ENCODE measurements at places on chromosomes 3 and 15.

DNA sequence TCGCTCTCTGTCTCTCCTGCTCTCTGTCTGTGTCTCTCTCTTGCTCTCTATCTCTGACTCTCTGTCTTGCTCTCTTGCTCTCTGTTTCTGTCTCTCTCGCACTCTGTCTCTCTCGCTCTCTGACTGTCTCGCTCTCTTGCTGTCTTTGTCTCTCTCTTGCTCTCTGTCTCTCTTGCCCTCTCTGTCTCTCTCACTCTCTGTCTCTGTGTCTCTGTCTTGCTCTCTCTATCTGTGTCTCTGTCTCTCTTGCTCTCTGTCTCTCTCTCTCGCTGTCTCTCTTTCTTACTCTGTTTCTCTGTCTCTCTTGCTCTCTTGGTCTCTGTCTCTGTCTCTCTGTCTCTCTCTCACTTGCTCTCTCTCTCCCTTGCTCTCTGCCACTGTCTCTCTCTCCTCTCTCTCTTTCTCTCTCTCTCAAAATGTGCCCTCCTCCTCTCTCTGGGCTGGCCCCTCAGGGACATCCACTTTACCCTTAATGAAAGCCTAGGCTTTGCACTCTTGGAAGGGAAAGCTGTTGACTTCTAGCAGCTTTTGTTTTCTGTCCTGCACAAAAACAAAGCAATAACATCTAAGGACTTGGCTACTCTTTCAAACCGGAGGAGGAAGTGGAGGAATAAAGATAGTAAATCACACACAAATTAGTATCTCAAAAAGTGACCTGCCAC lies 73.9 kb upstream of the NR2E3 start:
- DNase-seq: no peak

GRCh38 chr3:77042343-77042742 lies 2.4 kb downstream of the ROBO2 start:
- DNase-seq: no peak

DNA sequence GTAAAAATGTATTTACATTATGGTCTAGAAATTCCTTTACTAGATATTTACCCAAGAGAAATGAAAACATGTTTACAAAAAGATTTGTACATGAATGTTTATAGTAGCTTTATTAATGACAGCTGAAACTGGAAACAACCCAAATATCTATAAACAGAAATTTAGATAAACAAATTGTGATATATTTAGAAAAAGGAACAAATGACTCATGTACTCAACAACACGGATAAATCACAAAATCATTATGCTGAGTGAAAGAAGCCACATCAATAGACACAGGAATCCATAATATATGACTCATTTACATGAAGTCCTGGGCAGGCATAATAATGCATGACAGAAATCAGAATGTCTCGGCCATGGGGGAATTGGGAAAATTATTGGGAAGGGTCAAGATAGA lies 1020.2 kb downstream of the SQOR start:
- peak; percentile 12 for DNase-seq

- DNase-seq: no peak
These were observed 40.7 kb downstream of the B3GALNT1 start for GRCh38 chr3:161064413-161064812.

DNA sequence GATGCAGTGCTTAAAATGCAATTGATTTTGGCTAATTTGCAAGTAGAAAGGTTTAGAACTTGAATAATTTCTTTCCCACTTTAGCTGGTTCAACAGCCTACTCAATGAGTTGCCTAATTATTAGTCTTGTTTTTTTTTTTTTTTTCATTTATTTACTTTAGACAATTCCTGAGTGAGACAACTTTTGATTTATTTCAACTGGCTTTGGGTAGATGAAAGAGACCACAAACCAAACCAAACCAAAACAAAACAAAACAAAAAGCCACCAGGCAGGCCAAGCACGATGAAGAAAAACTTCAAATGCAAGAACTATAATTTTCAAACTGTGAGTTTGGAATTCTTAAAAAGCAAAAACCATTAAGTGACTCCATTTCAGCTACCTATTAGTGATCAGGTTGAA lies 469.9 kb downstream of the GBE1 start:
- no peak for DNase-seq

GRCh38 chr15:73345658-73346057 lies 23.1 kb downstream of the HCN4 start:
- no peak for DNase-seq

DNA sequence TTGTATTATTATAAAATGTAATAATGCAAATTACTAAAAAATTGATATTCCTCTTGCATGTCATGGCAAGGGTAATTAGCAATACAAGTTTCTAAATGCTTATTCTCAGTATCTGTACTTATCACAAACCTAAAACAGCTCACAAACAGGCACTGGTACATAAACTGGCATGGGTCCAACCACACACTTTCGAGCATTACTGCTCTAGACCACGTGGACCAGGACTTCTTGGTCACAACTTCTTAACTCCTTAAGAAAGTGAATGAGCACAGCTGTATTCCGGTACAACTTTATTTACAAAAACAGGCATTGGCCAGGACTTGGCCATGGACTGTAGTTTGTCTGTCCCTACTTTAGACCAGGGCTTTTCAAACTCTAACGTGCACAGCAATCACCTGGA lies 173.3 kb downstream of the SUCLG2 start:
- DNase-seq: no peak

DNA sequence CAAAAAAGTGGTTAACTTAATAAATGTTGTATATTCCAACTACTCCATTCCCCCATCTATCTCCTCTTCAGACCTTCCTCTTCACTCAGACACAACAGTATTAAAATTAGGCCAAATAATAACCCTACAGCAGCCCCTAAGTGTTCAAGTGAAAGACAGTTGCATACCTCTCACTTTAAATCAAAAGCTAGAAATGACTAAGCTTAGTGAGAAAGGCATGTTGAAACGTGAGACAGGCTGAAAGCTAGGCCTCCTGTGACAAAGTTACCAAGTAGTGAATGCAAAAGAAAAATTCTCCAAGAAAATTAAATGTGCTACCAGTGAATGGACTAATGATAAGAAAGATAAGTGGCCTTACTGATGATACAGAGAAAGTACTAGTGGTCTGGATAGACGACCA lies 71.7 kb downstream of the ANKRD28 start:
- peak; percentile 72 for DNase-seq

- no peak for DNase-seq
These were observed 8.5 kb downstream of the CCDC9B start for GRCh38 chr15:40332113-40332781.

DNA sequence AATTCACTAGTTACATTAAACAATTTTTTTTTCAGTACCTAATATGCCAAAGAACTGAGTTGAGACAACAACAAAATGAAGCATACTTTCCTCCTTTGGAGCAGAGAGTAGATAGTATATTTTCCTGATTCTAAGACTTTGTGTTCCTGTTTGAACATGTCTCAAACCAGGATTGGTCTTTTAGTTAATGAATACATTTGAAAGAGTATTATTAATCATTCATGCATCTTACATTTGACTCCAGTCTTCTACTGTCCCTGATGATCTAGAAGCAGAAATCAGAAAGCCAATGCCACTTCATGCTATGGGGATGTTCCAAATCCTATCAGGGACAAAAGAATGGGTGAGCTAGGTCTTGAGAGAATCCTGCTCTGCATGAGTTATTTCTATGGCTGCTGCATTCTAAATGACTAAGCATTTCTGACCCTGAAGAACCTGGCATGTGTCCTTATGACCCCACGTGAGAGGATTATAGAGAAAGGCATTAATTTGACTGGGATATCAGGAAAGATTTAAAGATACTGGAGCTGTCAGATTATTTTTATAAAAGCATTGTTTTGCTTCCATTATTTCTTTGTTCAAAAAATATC lies 32.9 kb upstream of the MBNL1 start:
- DNase-seq: peak; percentile 66

DNA sequence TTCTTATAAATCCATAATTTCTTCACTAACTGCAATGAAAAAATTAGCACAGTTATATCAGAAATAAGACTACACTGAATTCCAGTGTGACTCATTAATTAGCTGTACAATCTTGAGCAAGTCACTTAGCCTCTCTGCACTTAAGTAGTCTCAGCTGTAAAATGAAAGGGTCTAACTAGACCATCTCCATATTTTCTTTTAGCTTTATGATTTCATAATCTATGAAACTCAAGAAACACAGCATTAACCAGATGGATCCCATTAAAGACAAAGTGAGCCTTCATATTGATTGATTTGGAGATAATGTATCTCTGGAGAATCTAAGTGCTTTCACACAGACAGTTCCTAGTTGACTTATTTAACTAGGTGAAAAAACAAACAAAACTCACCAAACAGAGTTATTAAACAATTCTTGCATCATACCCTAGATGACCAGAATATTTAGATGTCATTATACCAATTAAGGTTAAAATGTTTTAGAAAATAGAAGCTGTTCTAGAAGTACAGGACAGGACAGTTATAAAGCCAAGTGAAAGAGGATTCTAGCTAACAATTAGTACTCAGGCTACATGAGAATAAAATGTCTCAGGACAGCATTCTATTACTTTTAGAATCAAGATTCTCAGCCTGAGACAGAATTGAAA lies 11.2 kb downstream of the CSNK1G1 start:
- peak; percentile 67 for DNase-seq

DNA sequence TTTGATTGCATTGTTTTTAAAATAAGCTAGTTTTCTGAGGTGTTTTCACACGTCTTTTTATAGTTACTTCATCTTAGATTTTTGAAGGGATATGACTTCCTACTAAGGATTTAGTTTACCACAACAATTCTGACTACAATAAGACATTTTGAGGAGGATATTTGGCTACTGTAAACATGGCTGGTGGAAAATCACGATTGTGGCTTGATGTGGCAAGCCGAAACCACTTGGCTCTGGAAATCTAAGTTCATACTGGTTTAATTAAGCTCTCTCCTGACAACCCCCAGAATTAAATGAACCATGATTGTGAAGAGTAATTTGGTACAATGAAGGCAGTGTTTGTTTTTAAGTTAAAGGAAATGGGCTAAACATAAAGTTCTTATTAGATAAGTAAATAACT lies 30.8 kb downstream of the ST3GAL6 start:
- no peak for DNase-seq

DNA sequence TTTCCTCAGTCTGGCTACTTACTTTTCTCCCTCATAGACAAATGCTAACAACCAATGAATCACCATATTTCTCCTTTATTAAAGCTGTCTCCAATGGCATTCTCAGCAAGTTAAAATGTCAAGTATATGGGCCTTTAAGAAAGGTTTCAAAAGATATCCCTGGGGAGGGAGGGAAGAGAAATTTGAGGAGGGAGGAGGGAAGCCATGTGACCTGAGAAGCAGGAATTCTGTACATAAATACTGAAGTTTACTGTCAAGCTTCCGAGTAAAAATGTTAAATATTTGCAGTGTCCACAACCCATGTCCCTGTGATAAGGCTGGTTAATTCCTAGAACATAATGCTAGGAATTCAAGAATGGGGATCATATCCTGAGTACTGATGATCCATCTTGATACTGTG lies 175.9 kb downstream of the CNTN4 start:
- DNase-seq: no peak

GRCh38 chr15:28977377-28978010 lies 91.7 kb downstream of the APBA2 start:
- DNase-seq: peak; percentile 96

DNA sequence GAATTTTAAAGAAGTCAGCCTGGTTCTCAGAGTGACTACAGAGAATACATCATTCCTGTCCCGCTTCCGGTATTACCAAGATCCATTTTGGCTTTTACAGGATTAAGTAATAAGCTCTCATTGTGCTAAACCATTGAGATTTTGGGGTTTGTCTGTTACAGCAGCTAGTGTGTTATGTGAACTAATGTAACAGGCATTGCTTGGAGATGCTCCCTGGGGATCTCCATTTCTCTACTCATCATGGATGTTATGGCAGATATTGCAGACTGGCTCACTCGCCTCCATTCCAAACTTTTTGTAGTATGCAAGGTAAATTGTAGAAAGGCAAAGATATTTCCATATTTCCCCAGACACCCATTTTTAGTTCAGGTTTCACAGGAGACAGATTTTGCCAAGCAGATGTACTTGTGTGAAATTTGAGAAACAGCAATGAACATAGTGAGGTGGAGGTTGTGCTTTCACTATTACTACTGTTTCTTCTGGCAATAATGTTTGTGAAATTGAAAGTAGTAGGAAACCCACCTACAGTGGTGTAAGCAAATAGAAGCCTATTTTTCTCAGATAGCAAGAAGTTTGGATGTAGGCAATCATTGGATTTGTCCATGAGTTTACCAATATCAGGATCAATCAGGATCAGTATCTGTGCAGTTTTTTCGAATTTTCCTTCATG lies 177.1 kb upstream of the GALNT15 start:
- no peak for DNase-seq

DNA sequence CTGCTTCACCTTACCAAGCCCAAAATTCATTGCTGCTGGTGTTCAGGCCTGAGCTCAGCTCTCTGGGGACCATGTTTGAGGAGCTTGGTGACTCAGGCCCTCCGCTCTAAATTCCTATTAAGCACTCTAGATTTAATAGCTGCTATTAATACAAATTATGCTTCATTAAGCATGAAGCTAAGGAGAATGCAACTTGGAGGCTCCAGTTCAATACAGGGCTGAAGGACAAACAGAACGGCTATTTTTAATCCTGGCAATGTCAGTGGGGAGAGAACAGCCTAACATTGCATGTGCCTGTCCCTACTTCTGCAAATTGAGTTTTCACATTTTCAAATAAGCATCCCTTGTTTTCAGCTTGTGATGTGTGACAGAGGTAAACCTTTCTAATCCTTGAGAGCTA lies 80.1 kb upstream of the TRIM42 start:
- DNase-seq: no peak

DNA sequence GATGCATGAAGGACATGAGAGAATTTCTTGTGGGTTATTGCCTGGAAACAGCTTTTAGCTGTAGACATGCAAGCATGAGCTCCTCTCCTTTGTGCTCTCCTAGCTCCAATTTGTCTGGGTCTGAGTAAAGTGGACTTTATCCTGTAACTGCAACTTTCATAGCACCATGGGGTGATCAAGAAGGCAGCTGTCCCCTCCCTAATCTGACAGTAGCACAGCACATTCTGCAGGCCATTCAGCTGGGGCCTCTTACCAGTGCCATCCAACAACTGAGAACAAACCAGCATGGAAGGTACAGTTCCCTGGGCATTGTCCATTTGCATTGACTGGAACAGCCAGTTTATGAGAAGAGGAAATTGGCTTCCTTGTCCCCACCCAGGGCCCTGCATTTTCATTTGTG lies 7.7 kb upstream of the RAB27A start:
- no peak for DNase-seq

GRCh38 chr3:24185738-24186384 lies 240.8 kb downstream of the NR1D2 start:
- DNase-seq: peak; percentile 68

DNA sequence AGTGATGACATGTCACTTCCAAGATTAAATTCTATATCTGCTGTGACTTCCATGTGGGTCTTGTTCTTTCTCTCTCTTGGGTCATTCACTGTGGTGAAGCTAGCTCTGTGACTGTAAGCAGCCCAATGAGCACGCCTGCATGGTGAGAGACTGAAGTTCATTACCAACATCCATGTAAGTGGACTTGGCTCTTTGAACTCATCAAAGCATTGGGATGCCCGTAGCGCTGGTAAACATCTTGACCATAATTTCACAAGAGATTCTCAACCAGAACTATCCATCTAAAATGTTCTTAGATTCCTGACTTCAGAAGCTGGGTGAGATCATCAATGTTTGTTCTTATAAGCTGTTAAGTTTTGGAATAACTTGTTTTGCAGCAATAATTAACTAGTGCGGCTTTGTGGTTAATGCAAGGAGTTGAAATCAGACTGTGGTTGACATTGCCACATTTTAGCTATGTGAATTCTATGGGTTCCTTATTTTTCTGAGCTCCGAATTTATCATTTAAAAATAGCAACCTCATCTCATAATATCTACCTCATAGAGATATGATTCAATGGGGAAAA lies 31.6 kb upstream of the LRRC3B start:
- DNase-seq: peak; percentile 2

- peak; percentile 79 for DNase-seq
These were observed 45.7 kb downstream of the B3GNT5 start for GRCh38 chr3:183298701-183299153.

All from bronchial epithelial cell (primary cell).